ENCODE measurements at places on chromosomes 6 and 20.

DNA sequence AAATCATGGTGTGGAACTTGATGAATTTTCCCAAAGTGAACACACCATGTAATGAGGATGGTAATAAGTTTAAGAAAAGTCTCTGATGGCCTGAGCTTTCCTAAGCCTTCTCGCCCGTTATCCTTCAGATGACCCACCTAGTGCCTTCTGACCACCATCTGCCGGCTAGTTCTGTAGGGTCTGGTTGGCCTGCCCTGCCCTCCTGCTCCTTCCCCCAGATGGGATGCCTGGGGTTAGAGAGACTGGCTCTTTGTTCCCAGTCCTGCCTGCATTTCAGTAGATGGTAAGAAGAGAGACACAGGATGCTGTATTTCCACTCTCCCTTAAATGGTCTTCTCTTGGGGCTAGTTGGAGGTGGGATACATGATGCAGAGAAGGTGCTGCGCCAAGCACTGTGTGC lies 43.0 kb downstream of the TIAM2 start:
- no peak for DNase-seq

- no peak for DNase-seq
These were observed 68.5 kb upstream of the SASH1 start for GRCh38 chr6:148273962-148274752.

GRCh38 chr6:161370880-161371279 lies 97.0 kb upstream of the AGPAT4 start:
- DNase-seq: peak; percentile 75

- peak; percentile 76 for DNase-seq
These were observed 73.9 kb downstream of the BACH2 start for GRCh38 chr6:90222724-90223198.

GRCh38 chr6:32177183-32177787 lies 920 bp upstream of the RNF5 start:
- no peak for DNase-seq

DNA sequence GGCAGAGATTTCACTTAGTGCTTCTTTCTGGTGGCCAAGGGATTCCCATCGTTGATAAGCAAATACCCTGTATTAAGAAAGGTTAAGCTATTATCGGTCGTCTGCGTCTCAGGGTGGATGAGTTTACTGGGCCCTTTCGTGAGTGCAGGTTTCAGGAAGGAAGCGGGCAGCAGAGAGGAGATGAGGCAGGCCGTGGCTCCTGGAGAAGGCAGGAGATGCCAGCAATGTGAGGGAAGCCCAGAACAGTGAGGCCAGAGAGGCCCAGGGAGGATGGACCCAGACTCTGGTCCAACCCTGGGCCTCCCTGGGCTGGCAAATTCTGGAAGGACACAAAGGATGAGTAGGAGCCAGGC lies 11.2 kb downstream of the TFEB start:
- DNase-seq: no peak

Data from activated CD8-positive, alpha-beta memory T cell treated with anti-CD3 and anti-CD28 coated beads for 24 hours (primary cell).